Activated CD8-positive, alpha-beta memory T cell treated with anti-CD3 and anti-CD28 coated beads, Interleukin-2, amount 10 ng/mL, durations not matched to agents 7 days and 5 days (primary cell): ENCODE measurements at places on chromosomes 3 and 15. TPM values are rescaled to one million over a fixed set of nuclear protein-coding genes. Genes with fewer than 3 reads are reported as not detected.

DNA sequence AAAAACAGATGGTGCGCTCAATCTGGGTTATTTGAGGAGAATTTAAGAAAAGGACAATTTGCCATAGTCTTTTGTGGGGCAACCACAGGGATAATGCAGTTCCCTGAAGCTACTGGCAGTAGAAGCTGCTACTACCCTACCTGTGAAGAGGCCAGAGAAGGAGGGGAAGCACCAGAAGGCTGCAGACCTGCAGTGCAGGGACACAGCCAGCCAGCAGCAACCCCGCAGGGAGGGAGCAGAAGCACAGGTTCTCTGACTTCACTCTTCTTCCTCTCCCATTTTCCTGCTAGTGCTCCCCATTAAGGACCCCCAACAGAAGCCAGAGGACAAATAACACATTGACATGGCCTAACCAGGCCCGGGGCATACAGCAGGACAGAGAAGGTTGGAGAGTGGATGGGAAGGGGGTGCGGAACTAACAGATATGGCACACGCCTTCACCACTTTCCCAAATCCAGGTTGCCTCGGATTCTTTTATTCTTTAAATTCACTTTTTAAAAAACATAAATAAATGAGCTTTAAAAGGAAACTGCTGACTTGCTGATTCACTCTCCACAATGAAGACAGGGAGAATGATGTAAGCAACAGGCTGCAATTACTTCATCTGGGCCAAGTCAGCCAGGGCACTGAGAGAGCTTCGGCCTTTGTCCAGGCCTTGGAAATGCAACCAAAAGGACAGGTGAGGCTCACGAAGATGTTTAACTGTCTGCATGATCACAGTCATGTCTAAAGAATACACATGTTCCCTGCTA lies 30.1 kb downstream of the POPDC2 start:
- H3K36me3 ChIP-seq = no peaks in the 10 kb centered on the region
- H3K4me3 ChIP-seq = no peak overlapping the region
- H3K4me1 ChIP-seq = peaks cover 41% of the 10 kb centered on the region
- no peak for DNase-seq
- no peak overlapping the region for H3K27ac ChIP-seq

Gene SAMD7
- not detected for total RNA-seq

Gene EBLN2
- 6.2 TPM for total RNA-seq

- H3K4me3 ChIP-seq = no peak overlapping the region
- no peaks in the 10 kb centered on the region for H3K36me3 ChIP-seq
- no peak for DNase-seq
- no peak overlapping the region for H3K27ac ChIP-seq
- peaks cover 55% of the 10 kb centered on the region for H3K27me3 ChIP-seq
Measured at GRCh38 chr3:126287171-126287535, 70.1 kb downstream of the KLF15 start.

Gene MESP2
- total RNA-seq = not detected

DNA sequence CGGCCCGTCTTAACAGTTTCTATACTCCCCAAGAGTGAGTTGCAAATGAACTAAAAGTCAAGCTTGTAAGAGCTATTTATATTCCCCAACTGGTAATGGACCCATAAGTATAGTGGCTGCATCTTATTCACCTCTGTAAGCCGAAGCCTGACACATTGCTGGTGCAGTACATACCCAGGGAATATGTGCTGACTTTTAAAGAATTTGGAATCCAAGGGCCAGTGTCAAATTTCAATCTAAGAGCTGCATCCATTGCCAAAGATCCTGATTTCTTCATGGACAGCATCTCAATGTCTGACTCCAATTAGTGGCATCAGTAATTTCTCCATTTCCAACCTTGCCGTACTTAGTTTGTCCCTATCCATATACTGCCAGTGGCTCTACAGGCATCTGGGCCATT lies 42.0 kb downstream of the FRMD4B start:
- no peak overlapping the region for H3K4me3 ChIP-seq
- no peak overlapping the region for H3K27ac ChIP-seq
- H3K27me3 ChIP-seq = peaks cover 14% of the 10 kb centered on the region
- no peak for DNase-seq
- H3K4me1 ChIP-seq = no peaks in the 10 kb centered on the region

Gene FMN1
- not detected for total RNA-seq

GRCh38 chr3:17518189-17519059 lies 224.0 kb downstream of the TBC1D5 start:
- no peak overlapping the region for H3K4me3 ChIP-seq
- H3K27me3 ChIP-seq = no peaks in the 10 kb centered on the region
- peaks cover 2% of the 10 kb centered on the region for H3K4me1 ChIP-seq
- no peaks in the 10 kb centered on the region for H3K36me3 ChIP-seq

Gene FBXL2
- not detected for total RNA-seq

DNA sequence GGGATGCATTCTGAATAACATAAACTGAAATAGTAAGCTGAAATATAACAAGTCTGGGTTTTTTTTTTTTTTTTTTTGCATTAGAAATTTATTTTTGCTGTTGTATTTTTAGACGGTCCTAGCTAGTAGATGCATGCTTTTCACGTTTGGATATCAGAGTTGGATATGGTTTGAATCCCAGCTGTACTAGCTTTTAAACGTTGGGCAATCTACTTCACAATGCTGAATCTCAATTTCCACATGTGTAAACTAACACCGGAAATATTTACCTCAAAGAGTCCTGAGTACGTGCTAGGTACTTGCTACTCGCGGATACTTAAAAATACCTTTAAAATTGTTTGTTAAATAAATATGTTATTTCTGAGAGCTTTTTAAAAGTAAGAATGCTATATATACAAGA lies 139.8 kb downstream of the BBX start:
- H3K4me1 ChIP-seq = peaks cover 14% of the 10 kb centered on the region
- no peak overlapping the region for H3K4me3 ChIP-seq
- H3K36me3 ChIP-seq = no peaks in the 10 kb centered on the region
- H3K27ac ChIP-seq = no peak overlapping the region
- DNase-seq = no peak

DNA sequence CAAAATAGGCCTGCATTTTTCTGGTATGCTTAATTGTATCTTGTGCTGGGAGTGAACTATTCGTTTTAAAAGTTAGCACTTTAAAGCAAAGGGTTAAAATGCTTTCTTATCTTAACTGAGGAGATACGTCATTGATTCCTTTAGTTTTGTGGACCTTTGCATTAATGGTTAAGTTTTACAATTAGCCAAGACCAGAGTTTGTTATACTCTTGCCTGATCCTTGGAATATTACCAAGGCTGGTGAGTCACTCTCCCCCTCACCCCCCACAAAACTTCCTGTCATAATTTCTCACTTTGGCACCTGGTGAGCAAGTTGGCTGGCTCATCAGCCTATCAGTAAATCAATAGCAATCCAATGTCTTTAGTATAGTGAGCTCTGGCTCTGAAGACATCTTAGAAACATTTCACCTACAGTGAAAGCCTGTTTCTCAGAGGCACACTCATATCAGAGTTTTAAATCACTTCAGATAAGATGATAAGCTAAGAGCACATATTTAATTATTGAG lies 26.7 kb downstream of the SLC2A2 start:
- no peak overlapping the region for H3K27ac ChIP-seq
- H3K4me1 ChIP-seq = no peaks in the 10 kb centered on the region
- H3K4me3 ChIP-seq = no peak overlapping the region
- DNase-seq = no peak
- H3K36me3 ChIP-seq = no peaks in the 10 kb centered on the region

DNA sequence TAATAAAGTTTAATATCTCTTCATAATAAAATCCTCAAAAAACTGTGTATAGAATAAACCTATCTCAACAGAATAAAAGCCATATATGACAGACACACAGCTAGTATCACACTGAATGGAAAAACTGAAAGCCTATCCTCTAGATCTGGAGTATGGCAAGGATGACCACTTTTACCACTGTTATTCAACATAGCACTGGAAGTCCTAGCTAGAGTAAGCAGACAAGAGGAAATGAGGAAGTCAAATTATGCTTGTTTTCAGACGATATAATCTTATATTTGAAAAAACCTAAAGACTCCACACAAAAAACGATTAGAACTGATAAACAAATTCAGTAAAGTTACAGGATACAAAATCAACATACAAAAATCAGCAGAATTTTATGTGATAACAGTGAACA lies 57.4 kb upstream of the DIPK2A start:
- no peaks in the 10 kb centered on the region for H3K4me1 ChIP-seq
- no peak for DNase-seq
- no peaks in the 10 kb centered on the region for H3K36me3 ChIP-seq
- H3K27ac ChIP-seq = no peak overlapping the region
- H3K4me3 ChIP-seq = no peak overlapping the region

- H3K36me3 ChIP-seq = no peaks in the 10 kb centered on the region
- no peak overlapping the region for H3K4me3 ChIP-seq
- H3K27ac ChIP-seq = peak overlapping the region; percentile 66
- no peak for DNase-seq
- no peaks in the 10 kb centered on the region for H3K27me3 ChIP-seq
Measured at GRCh38 chr15:74319596-74320351, 47.7 kb downstream of the CYP11A1 start.

Gene GPR171
- 218 TPM for total RNA-seq

Gene ZNF660
- total RNA-seq = 0.18 TPM
